ENCODE measurements at places on chromosomes 6 and 20.

- DNase-seq, result no peak
These were observed 2.1 kb upstream of the TMEM151B start for GRCh38 chr6:44268095-44268628.

- no peak for DNase-seq
These were observed 30.0 kb downstream of the BRPF3 start for GRCh38 chr6:36226438-36227047.

DNA sequence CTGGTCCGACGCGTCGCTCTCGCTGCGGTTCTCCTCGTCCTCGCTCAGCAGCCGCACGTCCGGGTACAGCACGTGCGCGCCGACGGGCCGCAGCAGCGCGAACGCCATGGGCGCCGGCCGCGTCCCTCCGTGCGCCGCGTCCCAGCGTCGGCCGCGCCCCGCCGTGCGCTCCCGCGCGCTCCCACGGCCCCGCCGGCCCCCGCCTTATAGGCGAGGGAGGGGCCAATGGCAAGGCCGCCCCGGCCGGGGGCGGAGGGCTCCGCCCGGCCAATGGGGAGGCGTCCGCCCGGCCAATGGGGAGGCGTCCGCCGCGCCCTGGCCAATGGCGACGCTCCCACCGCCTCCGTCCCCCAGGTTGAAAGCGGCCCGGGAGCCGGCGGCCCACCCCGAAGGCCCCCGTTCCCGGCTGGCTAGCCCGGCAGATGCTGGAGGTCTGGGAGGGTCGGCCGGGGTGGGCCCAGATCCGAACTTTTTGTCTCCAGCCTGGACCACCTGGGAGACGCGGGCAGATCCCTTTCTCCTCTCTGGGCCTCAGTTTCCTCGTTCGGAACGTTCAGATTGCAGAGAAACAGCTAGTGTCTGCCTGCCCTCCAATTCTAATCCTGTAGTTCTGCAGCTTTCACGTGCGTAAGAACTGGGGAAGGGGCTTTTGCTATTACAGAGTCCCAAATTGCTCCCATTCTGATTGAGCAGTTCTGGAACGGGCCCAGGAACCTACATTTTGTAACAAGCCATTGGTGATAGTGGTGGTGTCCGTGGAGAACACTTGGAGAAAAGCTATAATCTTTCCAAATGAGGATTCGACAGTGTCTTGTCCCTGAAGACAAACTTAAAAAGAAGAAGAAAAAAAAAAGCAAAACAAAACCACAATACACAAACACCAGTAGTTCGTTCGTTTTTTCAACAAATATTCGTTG is at the start of gene TCF15:
TSS of gene TCF15 (minus strand) at position 180 of the 917 bp plus-strand sequence. CDS start at position 108, 72 bp downstream.
- no peak for DNase-seq

DNA sequence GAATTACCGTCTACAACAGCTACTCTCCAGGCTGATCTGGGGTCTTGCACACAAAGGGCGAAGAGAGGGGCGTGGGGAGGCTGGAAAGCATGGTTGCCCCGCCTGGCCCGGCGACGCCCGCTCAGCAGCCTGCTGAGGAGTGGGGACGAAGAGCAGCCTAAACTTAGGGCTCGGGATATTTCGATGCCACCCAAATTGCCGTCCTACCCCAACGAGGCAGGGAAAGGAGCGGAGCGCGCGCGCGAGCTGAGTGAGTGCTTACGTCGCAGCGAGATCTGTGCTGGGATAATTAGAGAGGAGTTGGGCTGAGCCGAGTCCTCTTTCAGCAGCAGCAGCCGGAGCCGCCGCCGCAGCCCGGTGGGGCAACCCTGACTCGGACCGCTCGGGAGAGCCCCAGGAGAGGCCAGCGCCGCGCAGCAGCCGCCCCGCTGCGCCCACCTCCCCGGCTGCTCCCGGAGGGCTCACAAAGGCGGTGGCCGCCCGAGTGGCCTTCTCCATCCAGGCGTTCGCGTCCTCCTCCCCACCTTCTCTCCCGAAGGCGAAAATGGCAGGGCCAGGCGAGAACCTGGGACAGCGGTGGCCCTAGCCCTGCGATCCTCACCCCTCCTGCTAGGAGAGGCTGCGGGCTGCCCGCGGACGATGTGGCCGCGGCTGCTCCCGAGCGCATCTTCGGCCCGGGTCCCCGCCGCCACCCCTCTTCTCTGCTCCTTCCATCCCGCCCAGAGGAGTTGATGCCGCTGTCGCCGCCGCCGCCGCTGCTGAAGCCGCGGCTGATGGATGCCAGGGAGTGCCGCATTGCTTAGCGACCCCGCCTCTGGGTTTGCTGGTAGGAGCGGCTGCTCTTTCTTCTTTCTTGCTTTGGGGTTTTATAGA is at the start of gene CLVS2:
TSS of gene CLVS2 (plus strand) at position 315 of the 873 bp plus-strand sequence. CDS start 1,543 bp downstream, outside the sequence.
- DNase-seq, result no peak

DNA sequence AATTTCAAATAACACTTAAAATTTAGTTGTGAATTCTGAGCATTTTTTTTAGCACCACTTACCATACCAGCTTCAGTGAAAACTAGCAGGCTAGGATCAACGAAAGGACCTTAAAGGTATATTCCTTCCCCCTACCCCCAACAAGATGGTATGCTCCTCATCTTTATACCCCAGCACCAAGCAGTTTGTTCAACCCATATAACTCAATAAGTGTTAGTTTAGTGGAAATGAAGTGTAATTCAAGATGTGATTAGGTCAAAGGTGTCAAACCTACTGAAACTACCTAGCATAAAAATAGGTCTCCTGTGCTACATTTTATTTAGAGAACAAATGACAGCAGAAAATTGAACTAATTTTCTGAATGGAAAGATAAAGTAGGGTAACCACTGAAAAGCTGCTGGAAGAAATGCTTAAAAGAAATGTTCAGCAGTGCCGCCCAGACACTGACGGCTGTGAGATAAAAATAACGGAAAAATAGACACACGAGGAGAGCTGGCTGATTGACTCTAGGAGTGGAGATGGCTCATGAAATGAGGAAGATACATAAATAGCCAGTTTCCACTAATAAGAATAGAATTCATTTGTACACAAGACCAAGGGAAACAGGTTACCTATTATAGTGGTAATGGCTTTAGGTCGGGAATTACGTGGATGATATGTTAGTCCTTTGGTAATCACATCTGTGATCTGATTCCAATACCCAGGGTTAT is 94.8 kb downstream of the IPCEF1 start:
- no peak for DNase-seq

- DNase-seq, result no peak
These were observed 32.8 kb upstream of the ZNF133 start for GRCh38 chr20:18255526-18255925.

DNA sequence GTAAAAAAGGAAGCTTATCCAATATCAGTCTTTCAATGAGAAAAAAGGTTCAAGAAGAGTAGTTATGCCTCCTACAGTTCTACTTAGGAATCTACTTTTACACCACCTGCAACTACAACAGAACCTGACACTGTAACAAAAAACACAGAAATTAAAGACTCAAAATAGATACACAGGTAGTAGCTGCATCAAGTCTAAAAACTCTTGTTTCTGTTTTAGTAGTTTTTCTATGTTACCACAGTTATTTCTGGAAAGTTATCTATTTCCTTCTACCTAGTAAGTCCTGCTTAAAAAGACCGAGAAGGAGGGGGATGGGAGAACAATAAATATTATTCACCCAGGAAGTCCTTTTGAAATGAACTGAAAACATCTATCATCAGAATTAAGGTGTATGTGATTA is 52.5 kb downstream of the ATG5 start:
- no peak for DNase-seq

GRCh38 chr20:3174442-3175261 is 1.3 kb upstream of the LZTS3 start:
- DNase-seq, result no peak

GRCh38 chr6:3321875-3322274 is 63.1 kb downstream of the PSMG4 start:
- DNase-seq, result no peak

DNA sequence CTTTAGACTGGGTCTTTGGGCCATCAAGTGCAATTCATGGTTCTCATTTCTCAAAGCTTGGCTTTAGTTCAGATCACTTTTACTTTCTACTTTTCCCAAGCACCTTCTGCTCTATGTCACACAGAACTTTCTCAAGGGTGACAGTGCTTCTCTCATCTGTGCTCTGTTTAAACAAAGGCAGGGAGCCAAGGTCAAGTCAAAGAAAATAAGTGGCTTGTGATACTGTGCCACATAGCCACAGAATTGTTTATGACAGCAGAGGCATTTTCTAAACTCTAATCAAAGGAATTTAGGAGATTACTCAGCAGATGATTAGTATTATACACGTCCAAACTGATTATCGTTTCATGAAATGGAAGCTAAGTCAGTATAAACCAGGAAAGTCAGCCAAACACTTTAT is 348.0 kb downstream of the HDGFL1 start:
- DNase-seq, result no peak

DNA sequence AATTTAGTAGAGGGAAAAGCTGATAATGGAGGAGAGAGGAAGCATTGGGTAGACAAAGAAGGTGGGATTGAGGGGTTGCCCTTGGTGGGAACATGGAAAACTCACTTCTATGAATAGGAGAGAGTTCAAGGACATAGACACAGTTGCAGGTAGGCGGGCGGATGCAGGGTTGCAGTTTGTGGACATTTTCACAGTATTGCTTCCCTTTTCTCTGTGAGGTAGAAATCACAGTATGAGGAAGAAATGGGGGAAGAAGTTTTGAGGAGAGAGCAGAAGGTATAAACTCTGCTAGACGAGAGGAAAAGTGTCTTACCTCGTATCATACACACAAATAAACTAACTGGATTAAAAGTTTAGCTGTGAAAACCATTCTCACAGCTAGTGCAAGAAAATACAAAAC is 200.7 kb upstream of the ECI2 start:
- DNase-seq, result no peak
